ENCODE measurements at places on chromosomes 3 and 15.

DNA sequence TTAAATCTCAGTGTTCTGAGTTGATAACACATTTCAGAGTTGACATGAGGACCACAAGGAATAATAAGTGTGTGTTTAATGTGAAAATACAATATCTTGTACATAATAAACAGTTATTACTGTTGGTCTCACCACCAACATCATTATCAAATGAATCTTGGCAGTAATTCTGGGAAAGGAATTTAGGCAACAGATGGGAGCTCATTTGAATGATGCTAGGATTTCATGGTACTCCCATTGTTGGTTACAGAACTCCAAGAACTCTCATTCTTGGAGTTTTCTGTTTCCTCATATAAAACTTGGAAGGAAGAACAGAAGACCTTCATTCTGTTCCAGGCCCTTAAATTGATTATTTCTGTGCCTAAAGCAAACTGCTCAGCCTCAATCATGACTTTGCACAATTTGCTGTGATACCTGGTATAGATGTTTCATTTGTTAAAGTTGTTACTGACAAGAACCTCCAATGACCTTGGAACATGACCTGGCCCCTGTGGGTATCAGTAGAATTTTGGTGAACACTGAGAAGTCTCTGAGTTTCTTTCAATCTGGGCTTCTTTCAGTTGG, 385.8 kb downstream of the LPP start:
- no peak for DNase-seq

DNA sequence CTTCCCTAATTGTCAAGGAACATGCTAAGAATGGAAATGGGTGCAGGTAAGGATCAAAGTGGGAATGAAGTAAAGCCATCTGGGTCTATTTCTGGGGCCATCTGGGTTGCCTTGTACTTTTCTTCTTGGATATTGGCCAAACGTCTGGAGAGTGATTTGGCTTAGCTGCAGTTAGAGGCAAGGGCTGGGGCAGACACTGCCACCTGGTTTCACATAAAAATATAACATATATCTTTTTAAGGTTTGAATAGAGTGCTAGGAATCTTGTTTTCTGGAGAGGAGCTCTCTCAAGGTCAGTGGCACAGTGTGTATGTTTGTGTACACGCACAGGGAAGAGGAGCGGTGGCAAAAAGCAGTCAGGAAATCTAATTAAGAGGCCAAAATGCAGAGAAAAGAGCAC, 24.7 kb upstream of the EOMES start:
- no peak for DNase-seq

- no peak for DNase-seq
Measured at GRCh38 chr3:120196812-120197211, 88.2 kb downstream of the GPR156 start.

GRCh38 chr3:101634591-101635196, 42.2 kb downstream of the ZBTB11 start:
- no peak for DNase-seq

- no peak for DNase-seq
Measured at GRCh38 chr3:68448510-68449383, 483.6 kb downstream of the TAFA4 start.

DNA sequence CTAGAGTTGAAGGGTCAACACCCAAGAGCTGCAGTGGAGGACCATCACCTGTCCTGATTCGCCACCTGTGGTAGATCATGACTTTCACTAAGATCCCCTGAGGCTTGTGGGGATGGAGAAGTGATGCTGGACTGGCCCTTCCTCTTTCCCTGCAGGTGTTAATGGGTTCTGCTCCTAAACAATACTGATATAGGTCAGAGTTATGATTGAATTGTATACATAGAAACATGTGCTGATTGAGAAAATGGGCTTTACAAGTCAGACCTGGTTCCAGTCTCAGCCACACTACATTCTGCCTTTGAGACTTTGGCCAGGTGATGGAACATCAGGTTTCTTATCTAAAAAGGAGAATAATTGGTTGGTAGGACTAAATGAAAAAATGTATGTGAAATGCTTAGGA, 418.9 kb upstream of the TPRG1 start:
- no peak for DNase-seq

DNA sequence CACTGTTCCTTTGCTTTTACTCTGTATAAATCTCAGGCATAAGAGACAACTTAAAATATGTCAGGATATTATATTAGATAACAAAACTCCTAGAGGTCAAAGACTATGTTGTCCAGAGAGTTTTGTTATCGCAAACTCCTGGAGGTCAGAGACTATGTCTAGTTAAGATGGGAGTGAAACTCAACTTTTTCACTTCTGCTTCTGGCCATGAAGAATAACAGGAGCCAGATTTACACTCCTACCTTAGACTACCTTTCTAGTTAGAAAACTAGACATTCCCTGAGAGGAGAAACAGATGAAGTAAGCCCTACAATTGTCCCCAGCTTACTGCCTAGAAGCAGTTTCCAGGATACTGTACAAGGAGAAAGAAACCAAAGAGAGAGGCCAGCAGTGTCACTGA, 255.4 kb upstream of the UBE2E1 start:
- no peak for DNase-seq

DNA sequence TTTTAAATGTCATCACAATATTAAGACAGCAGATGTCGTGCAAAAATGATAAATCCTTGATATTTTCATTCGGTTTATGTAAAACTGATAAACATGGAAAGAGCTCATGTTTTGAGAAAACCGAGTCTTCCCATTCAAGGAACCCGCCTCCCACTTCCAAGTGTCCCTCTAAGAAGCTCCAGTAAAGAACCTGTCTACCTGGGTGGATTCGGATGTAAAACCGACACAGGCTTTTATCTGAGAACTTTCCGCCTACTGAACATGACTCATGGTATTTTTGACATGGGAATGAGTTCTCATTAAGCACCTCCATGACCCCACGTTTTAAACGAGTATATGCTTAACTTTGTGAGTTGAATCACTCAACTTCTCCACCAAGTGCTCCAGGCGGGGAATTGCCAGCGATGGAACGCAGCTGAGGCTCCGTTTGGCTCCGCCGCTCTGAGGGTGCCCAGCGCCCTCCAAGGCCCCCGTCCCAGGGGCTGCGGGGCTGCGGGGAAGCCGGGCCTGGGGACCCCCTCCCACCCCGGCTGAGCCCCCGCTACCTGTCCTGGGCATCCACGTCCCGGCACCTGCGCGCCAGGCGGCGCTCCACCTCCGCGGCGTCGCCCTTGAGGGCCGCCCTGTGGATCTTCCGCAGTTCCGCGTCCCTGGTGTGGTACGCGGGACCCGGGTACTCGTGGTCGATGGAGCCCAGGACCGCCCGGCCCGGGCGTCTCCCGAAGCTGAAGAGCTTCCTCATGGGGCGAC, 119.9 kb downstream of the LMLN start:
- no peak for DNase-seq

DNA sequence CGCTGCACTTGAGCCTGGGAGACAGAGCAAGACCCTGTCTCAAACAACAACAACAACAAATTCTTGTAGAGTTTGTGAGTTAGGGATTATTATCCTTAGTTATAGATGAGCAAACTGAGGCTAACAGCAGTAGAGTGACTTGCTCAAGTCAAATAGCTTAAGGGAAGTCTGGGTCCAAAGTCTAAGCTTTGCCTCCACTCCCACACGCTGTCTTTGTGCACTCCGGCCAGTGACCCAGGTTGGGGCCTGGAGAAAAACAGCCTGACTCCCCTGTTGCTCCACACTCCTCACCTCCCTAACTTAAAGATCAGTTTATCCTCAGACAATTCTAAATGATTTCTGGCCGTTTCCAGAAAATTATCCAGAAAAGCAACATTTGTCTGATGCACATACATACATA, 9.2 kb upstream of the SIN3A start:
- DNase-seq = no peak

DNA sequence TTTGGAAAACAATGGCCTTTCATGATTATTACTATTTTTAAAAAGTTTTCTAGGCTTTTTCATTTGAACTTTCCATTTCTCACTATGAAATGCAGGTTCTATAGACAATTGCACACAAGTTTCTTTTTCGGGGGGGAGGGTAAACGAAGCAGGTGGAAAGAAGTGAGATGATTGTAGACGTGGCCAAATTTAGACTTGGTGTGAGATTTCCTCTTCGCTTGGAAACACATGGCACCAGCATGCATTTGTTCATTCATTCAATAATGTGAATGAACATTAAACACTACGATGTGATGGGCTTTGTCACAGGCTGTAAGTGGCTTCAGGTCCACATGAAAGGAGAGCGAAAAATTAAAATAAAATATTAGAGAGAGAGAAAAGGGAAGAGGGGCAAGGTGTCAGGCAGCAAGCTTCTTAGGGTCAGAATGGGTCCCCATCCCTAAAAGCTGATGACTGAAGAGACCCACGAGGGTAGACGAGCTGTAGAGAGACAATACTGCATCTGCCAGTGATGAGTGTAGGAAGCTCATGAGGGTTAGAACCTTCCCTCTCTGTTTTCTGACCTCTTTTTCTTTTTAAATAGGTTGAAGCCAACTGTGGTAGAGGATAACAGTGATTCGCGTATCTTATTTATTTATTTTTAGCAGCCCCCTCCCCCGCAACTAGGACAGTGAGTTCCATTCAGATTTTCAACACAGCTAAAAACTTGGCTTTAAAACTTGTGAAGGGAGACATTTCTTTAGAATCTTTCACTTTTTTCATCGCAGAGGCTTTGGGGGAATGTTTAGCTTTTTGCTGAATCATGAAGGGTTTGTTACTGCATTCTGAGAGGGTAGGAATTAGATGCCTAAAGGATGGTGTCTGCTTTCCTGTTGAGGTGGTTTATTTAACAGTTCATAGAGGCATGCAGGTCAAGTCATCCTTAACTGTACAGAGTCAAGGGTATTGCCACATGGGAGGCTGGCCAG, 36.2 kb downstream of the GAP43 start:
- no peak for DNase-seq

DNA sequence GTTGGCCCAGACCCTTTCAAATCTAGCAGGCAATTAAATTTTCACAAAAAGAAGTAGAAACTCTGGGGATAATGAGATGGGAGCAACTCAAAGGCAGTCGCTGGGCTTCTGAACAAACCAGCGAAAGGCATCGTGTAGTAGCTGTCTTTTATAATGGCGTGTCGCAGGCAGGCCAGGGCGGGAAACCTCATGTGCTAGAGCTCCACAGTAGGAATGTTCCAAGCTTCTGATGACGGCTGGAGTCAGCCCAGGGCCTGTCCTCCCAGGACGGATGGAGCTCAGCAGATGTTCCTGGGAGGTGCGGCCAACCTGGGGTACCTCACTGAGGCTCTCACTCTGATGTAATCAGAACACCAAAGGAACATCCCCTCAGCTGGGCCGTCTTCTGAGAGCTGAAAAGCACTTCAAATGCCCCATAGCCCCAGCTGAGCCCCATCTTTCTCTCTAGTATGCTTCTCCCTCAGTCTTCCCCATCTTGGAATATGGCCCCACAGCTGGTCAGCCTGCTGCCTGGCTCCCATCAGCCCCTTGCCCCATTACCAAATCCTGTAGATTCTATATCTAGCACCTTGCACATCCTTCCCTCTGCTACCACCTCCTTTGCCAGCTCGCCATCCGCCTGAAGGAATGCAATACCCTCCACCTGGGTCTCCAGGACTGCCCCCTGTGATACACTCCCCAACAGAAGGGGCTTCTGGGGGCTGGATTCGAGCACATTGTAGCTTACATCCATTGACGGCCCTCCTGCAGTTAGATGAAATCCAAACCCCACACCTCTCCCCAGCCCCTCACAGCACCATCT, 54.9 kb upstream of the ATP2B2 start:
- DNase-seq = no peak

- DNase-seq = no peak
Measured at GRCh38 chr15:37046876-37047614, 53.3 kb downstream of the MEIS2 start.

- DNase-seq = no peak
Measured at GRCh38 chr15:85636351-85636750, 158.4 kb downstream of the KLHL25 start.

DNA sequence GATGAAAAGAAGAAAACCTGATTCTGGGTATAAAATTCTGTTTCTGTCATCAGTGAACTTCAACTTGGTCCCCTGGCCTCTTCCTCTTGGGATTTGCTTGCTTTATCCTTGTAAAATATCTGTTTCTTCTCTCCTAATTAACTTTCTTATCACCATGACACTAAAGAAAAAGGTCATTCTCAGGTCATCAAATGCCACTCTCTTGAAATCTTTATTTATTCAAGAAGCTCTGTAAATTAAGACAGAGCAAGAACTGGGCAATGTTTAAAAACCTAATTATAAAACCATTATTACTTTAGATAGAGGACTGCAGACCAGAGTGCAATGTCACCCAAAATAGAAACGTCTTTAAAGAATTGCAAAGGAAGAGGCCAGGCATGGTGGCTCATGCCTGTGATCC, 6.0 kb upstream of the LIPC start:
- no peak for DNase-seq

GRCh38 chr3:123568034-123568433, 16.8 kb downstream of the HACD2 start:
- no peak for DNase-seq

DNA sequence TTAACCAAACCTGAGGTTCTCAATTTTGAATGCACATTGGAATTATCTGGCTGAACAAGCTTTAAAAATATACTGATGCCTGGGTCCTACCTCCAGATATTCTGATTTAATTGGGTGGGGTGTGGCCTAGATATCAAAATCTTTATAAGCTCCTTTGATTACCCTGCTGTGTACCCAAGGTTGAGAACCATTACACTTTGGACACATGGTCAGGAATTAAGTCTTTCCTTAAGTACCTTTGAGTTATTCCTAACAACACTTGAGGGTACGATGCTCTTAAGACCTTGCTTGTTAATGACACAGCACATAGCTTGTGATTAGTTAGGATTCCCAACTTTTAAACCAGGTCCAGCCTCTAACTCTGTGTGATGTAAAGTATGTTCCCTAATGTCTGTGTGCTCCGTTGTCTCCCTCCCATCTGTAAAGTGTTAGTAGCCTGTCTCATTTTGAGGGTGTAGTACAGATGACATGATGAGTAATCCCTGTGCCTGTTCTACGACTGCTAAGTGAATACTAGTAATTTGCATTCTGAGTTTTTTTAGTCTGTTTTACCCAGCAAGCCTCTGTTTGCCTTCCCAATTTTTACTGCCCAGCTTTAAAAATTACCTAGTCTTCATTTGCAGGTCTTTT, 154.9 kb downstream of the KLHL25 start:
- DNase-seq = no peak

Data from hypothalamus (tissue), 51 donors.